ENCODE measurements at places on chromosomes 2 and 18. TPM values are rescaled to one million over a fixed set of nuclear protein-coding genes. Genes with fewer than 3 reads are reported as not detected.

Gene IL18R1
- total RNA-seq: 0.18 TPM

Gene HAAO
- total RNA-seq: not detected

Gene KCNG2
- not detected for total RNA-seq

Gene SATB2
- total RNA-seq: 8.4 TPM

Gene SIX2
- not detected for total RNA-seq

Gene GLI2
- total RNA-seq: 4.7 TPM

Gene FAM228A
- not detected for total RNA-seq

Gene ITGA4
- total RNA-seq: 20.6 TPM

Gene ACKR3
- total RNA-seq: not detected

Gene CAPN13
- total RNA-seq: not detected

Gene CAPN14
- under 0.01 TPM for total RNA-seq

Gene TIMM21
- 41.9 TPM for total RNA-seq

Gene SIGLEC15
- total RNA-seq: 1.1 TPM

Gene GKN1
- not detected for total RNA-seq

Gene KCNJ3
- not detected for total RNA-seq

Gene TGFA
- total RNA-seq: not detected

Gene RAPH1
- 13.1 TPM for total RNA-seq

Gene ZSWIM2
- total RNA-seq: not detected

Gene MRO
- total RNA-seq: not detected

Gene HEATR5B
- total RNA-seq: 17.9 TPM

Gene CD8A
- total RNA-seq: not detected

Gene RAD51AP2
- total RNA-seq: not detected

Gene RFX8
- total RNA-seq: 1.9 TPM

Gene OTOS
- not detected for total RNA-seq

Gene KLHL29
- 2.5 TPM for total RNA-seq

Gene FAM161A
- 1.1 TPM for total RNA-seq

Gene SULT1C4
- total RNA-seq: 0.56 TPM

Gene EPB41L5
- 11.4 TPM for total RNA-seq

Gene LINC00305
- not detected for total RNA-seq

Gene ALPG
- not detected for total RNA-seq

Gene CCDC68
- total RNA-seq: 0.54 TPM

Gene DUSP2
- total RNA-seq: 1.8 TPM

Gene DIPK1C
- not detected for total RNA-seq

Gene D2HGDH
- 8.3 TPM for total RNA-seq
